Ascending aorta (tissue), 2 donors: ENCODE measurements at places on chromosomes 13 and 19.

GRCh38 chr13:99251921-99252320, 6.3 kb downstream of the GPR18 start:
- no peak for DNase-seq

DNA sequence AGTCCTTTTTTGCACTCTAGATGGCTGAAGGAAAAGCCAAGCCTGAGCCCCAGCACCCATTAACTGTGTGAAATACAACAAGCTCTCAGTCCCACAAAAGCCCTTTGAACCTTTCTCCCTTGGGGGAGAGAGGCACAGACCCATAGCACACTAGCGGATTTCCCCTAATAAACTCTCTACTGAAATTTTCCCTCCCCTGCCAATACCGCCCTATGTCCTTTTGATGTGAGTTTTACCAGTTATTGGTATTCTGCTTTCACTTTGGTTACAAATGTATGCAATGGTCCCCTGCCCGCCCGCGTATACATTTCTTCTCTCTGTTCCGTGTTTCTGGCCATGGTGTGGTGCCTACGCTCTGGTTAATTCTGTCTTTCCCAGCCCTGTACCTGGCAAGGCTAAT, 54.0 kb upstream of the MYO16 start:
- no peak for DNase-seq

DNA sequence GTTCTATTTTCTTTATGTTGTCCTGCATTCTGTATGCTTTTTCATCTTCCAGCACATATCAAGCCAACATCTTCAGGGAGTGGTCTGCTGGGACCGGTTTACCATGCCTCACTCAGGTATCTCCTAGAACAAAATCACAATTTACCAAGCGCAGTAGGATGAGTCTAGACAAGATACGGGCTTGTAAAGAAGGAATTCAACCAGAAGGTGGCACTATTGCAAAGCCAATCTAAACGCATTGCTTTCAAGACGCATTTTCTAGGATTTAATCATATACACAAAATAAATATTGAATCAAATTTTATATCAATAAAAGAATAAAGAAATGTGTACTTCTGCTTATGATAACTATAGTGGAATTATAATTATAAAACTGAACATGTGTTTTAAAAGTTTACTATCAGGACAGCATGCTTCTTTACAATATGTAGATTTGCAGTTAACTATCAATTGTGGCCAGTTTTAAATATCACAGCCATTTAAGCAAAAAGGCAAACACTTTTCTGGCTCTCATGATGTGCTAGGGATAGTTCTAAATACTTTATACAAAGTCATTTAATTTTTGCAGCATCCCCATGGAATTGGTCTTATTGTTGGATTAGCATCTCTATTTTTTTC, 16.1 kb upstream of the TPP2 start:
- no peak for DNase-seq

- DNase-seq: no peak
Measured at GRCh38 chr13:36006347-36006746, 124.8 kb downstream of the DCLK1 start.

- no peak for DNase-seq
Measured at GRCh38 chr13:21979161-21979806, 308.4 kb downstream of the FGF9 start.

DNA sequence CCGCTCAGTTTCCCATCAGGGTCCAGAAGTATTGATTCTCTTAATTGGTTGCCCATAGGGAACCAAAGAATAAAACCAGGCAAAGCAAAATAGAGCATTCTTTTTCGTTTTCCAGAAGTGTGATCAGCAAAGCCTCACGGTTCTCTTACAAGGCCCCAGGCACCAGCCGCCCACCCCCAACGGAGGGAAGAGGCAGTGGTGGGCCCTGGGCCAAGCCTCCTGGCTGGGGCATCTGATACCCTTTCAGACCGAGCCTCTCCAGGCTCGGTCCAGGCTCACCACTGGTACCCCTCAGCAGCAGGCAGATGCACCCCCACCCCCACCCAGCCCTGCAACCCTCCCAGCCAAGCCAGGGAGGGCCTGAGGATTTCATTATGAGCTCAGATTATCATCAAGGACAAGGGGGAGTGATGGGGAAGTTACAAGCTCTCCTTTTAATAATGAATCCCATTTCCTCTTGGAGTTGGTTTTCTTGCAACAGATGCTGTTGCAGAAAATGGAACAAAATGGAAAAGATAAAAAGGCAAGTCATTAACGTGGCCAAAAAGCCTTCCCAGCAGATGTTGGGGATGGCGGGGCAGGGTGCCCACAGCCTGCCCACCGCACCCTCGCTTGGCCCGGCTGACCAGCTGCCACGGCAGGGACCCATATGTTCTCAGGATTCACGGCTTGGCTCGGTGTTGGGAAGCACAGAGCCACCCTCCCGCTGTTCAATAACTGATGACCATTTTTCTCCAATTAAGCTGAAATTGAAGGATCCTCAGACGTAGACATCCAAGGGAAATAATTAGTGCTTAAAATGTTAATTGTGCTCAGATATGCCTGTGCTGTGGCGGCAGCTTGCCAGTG, 45.9 kb upstream of the KCTD15 start:
- DNase-seq: no peak
